T-helper 17 cell (primary cell): ENCODE measurements at places on chromosomes 11 and 22.

DNA sequence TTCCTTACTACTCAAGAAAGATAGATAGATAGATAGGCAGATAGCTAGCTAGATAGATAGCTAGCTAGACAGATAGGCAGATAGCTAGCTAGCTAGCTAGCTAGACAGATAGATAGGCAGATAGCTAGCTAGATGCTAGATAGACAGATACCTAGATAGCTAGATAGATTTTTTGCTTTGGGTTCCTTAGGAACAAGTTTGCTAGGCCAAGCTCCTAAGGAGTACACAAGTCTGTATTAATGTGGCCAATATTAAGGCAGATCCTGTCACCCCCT is 61.7 kb upstream of the VPREB1 start:
- no peak for DNase-seq

DNA sequence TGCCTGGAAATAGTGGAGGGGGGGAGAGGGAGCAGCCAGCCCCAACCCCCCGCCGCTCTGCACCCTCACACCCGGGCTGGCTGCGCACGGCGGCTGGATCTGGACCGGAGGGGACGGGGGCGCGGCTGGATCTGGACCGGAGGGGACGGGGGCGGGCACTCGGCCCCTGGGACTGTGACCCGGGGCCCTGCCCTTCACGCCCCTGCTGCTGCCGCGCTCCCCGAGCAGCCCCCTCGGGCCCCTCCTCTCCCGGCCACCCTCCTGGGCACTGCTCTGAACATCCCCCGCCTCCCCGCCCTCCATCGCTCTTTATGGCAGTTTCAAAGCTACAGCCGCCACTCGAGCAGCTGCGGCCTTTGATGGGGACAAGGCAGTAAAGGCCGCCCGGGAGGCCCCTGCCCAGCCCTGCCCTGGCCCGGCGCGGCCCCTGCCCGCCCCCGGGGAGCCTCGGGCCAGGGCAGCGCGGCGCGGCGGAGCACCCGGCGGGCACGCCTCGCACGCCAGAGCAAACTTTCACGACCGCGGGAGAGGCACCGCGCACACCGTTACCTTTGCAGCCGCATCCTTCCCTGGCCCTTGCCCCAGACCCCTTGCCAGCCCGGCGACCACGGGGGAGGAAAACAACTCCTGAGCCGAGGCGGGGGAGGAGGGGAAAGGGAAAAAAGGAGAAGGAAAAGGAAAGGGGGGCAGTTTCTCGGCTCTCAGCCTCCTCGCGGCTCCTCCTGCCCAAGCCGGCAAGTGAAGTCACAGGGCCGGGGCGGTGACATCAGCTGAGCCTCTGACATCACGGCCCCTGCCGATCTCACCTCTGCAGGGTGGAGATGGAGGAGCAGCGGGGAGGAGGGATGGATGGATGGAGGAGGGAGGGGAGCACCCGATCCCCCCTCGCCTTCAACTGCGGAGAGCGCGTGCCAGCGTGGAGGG is 13.1 kb upstream of the TCF20 start:
- peak; percentile 32 for DNase-seq

DNA sequence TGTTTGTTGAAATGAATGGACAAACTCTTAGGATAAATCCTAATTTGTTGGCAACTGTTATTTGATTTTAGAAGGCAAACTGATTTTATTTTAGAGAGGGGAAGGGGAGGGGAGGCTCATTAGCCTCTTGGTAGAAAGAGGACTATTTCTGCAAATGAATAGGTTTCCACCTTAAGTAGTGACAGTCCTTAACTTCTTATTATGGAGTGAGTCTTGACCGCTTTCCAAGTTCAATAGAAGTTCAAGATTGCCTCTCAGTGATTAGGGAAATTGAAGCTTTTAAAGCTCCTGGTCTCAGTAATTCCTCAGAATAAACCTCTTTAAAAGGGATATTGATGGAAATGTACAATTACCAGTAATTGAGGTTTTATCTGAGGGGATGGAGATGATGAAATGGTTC is 55.7 kb downstream of the PANX1 start:
- DNase-seq, result no peak

- DNase-seq, result no peak
These were observed 27.9 kb upstream of the OAF start for GRCh38 chr11:120182790-120183491.

GRCh38 chr11:15875943-15876342 is 480.4 kb downstream of the SOX6 start:
- DNase-seq, result no peak

DNA sequence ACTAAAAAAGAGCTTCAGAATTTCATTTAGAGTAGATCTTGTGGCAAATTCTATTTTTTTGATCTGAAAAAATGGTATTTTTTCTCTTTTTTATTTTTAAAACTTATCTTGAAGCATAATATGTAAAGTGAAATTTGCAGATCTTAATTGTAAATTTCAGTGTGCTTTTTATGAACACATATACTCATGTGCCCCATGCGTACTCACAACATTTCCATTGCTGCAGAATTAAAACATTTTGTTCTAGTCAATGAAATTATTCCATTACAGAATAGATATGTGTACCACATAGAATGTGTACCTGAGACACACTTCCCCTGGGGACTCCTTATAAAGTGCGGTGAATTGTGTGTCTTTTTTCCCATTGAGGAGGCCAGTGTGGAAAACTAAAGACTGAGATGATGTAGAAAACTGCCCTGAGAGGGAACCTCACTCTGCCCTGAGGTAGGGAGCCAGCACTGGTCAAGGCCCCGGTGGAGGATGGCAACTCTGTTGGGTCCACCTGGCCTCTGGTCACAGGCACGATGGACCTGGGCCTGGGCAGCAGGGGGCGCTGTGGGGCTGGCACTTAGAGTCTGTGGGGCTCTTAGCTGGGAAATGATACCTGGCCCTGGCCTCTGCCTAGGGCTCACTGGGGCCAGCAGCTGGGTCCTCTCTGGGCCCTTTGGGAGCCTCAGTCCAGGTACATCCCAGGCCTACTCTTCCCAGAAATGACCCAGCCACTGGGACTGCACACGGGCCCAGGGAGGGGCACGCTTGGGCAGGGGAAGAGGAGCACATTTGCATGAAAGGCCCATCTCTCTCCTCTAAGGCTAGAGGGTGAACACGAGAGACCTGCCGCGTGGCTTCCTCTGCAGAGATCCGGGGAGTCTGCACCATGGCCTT is 77.9 kb upstream of the TOP3B start:
- DNase-seq, result peak; percentile 37

- DNase-seq, result no peak
These were observed 11.0 kb upstream of the SORL1-AS1 start for GRCh38 chr11:121463689-121464335.
